DMS79 (cell line): ENCODE measurements at places on chromosomes 3 and 15.

DNA sequence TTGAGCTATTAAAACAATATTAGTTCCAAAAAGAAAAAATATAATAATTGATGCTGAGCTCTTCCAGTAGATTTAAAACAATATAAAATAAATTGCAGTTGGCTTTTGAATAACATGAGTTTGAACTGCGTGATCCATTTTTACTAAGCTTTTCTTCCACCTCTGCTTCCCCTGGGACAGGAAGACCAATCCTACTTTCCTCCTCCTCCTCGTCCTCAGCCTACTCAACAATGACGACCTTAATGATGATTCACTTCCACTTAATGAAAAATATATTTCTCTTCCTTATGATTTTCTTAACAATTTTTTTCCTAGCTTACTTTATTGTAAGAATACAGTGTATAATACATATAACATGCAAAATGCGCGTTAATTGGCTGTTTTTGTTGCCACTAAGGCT is 78.9 kb upstream of the THRB start:
- no peak for DNase-seq

- DNase-seq, result no peak
These were observed 239.0 kb downstream of the ERC2 start for GRCh38 chr3:56229311-56229710.

GRCh38 chr3:14836049-14836468 is 17.3 kb downstream of the FGD5 start:
- no peak for DNase-seq

DNA sequence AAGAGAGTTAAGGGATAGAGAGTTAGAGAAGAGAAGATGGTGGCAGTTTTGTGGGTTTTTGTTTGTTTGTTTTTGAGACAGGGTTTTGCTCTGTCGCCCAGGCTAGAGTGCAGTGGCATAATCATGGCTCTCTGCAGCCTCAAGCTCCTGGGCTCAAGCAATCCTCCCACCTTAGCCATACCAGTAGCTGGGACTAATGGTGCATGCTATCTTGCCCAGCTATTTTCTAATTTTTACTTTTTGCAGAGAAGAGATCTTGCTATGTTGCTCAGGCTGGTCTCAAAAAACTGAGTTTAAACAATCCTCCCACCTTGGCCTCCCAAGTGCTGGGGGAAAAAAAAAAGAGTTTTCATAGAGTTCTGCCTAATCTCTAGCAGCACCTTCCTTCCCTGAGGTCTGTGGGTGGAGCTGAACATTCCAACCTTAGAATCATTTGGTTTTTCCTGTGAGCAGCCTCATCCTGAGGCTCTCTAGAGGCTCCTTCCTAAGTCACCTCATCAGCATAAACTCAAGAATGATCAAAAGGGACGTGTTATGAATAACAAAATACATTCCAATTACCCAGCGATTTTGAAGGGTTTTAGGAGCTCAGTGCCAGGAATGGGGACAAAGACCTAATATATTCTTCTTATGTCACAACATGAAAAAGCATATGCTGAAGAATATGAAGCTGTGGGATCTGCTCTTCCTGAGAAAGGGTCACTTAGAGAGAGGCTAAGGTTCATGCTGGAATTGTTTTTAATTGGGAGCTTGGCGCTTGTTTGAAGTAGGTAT is 180.6 kb downstream of the LSAMP start:
- no peak for DNase-seq

DNA sequence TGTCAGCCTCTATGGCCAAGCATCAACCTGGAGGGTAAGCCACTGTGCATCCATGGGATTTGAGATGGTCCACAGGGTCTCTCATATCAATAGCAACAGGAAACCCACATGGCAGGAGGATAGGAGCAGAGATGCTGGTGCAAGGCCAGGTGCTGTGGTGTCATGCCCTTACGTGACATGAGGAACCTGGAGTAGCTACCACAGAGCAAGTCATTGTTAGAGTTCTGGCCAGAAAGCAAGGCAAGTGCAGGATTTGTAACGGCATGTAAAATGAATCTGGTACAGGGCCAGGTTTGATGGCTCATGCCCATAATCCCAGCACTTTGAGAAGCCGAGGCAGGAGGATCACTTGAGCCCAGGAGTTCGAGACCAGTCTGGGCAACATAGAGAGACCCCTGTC is 14.8 kb upstream of the ZNF774 start:
- DNase-seq, result no peak

DNA sequence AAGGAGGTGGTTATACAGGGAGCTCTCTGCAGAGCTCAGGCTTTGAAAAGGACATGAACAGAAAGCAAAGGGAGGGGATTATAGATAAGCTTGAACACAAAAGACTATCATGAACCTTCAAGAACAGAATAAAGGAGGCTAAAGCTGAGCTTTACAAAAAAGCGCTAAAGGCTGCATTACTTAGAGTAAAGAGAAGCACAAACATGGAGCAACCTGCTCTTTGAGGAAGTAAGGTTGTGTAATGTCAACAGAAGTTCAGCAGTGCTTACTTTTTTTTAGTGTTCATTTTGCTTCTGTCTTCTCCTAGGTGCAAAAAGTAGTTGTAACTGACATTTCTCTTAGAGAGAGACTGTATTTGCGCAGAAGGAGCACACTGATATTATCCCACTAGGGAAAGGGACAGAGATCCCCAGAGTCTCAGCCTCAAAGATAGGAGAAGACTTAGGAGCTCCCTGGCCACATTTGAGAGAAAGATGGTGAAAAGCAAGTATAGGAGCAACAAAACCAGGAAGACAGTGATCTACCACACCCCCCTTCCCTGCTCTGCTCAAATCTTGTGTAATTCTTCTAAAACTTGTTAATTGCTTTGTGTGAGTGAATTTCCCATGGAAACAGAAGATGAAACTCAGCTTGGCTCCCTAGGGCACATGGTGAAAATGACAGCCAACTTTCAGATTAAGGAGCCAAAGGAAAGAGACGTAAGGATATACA is 54.7 kb downstream of the QTRT2 start:
- DNase-seq, result no peak

GRCh38 chr3:181278468-181279238 is 289.1 kb upstream of the DNAJC19 start:
- no peak for DNase-seq
